ENCODE measurements at places on chromosomes 3 and 15. TPM values are rescaled to one million over a fixed set of nuclear protein-coding genes. Genes with fewer than 3 reads are reported as not detected.

GRCh38 chr15:25268166-25268565, 170.7 kb downstream of the UBE3A start:
- DNase-seq: no peak

GRCh38 chr3:118740722-118741290, 293.8 kb downstream of the IGSF11 start:
- no peak for DNase-seq

- DNase-seq: peak; percentile 90
Measured at GRCh38 chr3:23202921-23203707, at the start of gene UBE2E2. TSS of gene UBE2E2 (plus strand) at chr3:23203327.

DNA sequence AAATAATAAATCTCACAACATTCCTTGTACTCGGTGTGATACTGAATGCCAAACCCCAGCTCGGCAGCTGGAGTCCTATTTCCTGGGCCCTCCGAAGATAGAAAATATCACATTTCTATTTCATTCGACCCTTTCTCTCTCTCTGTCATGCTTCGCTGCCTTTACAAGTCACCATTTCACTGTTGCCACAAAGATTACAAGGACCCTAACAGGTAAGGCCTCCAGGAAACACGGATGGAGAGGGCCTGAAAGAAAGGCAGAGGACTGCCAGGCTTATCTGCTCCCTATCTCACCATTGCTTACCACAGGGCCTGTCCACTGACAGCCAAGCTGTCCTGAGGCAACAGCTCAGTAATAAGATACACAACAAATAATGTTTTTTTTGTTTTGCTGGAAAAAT, 376.5 kb downstream of the MECOM start:
- no peak for DNase-seq

GRCh38 chr3:20458994-20459716, 273.1 kb upstream of the SGO1 start:
- DNase-seq: peak; percentile 83

GRCh38 chr15:99213187-99213811, 36.1 kb downstream of the TTC23 start:
- peak; percentile 82 for DNase-seq

DNA sequence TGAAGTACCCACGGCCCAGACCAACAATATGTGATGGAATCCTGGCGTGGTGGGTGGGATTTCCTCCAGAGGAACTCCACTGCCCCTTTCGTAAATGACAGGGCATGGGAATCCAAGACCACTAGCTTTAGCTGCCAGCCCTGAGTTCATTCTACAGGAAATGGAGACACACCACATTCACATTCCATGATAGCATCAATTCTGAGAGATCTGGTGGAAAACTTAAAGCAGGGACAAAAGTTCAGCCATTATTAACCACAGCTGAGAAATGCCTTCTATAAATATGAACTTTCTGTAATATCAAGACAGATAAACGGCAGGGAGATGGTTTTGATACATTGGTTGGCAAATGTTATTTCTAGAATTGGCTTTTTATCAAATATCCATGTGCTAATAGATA, 98.2 kb downstream of the FBN1 start:
- DNase-seq: peak; percentile 82

- no peak for DNase-seq
Measured at GRCh38 chr15:95765161-95765560, 565.3 kb upstream of the NR2F2 start.

DNA sequence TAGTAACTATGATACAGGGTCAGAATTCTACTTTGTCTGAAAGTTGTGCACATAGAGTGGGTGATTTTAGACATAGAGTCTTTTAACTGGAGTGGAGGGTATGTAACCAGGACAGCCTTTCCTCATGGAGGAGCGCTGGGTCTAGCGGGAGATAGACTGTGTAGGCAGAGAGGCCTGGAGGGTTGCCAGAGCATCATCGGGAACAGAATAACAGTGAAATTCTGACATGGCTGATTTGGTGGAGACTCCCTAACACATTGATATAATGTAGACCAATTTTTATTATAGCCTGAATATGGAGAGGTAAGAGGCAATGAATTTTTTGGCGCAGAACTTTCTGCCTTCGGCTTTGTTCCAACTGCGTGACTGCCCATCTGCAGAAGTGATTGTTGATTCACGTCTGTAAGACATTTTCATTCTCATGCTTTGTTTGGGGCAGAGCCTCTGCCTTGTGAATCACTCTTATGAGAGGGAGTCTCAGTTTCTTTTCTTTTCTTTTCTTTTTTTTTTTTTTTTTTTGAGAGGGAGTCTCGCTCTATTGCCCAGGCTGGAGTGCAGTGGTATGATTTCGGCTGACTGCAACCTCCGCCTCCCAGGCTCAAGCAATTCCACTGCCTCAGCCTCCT, 16.0 kb downstream of the LPP start:
- peak; percentile 61 for DNase-seq

The RBP2 gene
- 1.4 TPM for polyA plus RNA-seq

The SNRPN gene
- polyA plus RNA-seq: 241 TPM

The MYH15 gene
- 1.1 TPM for polyA plus RNA-seq

The CILP gene
- polyA plus RNA-seq: 31.6 TPM

The MAP1A gene
- polyA plus RNA-seq: 28.3 TPM

The GPR27 gene
- 3.3 TPM for polyA plus RNA-seq

The MYO9A gene
- 28.2 TPM for polyA plus RNA-seq

The ASB14 gene
- polyA plus RNA-seq: 0.39 TPM

Data from muscle of leg (tissue), 16 donors.